Activated T-cell treated with anti-CD3 and anti-CD28 coated beads, Interleukin-2, amount 50 U/mL, for 72 hours (primary cell): ENCODE measurements at places on chromosomes 5 and 9.

GRCh38 chr5:132425975-132426524, 56.5 kb downstream of the SLC22A5 start:
- DNase-seq = no peak

DNA sequence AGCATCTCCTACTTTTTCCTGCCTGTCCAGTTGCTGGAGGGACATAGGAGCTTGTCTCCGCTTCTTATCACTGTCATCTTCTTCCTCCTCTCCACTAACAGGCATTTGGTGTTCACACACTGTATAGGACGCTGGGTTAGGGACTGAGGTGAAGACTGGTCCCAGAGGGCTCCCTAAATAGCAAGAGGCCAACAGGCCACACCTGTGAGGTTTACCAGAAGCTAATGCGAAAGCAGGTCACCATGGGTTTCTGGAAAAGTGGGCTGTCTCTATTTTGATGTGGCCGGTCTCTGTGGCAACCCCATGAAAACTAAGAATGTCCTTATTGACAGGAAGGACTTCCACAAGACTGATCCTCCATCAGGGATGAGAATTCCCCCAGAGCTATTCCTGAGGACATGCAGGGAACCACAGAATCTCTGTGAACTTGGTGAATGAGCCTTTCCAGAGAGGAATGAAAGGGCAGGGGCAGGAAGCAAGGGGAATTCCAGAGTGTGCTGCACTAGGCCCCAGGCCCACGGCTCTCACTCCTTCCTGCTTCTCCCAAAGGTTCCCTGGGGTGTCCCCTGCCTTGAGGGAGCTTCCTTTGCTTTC, 61.7 kb downstream of the DAP start:
- DNase-seq = no peak

DNA sequence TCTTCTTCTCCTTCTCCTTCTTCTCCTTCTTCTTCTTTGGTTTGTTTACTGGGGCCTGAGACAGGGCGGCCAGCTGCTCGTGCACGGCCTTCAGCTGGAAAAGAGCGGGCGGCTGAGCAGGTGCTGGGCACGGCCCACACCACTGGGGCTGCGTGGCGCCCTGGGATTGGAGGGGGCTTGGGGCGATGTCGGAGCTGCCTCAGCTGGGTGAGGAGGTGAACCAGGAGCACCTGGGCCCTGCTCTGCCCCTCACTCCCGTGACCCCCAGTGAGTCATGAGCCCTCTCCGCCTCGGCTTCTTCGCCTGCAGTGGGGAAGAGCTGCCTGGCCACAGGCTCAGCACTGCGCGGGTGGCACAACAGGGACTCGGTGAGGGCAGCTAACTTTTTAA, 14.9 kb downstream of the BRD3OS start:
- no peak for DNase-seq

- DNase-seq = no peak
These were observed 67.6 kb downstream of the FOXD1 start for GRCh38 chr5:73380710-73381589.

GRCh38 chr9:96574931-96575351, 44.7 kb downstream of the CDC14B start:
- no peak for DNase-seq
